Esophagus squamous epithelium (tissue), 5 donors: ENCODE measurements at places on chromosomes 16 and 17.

DNA sequence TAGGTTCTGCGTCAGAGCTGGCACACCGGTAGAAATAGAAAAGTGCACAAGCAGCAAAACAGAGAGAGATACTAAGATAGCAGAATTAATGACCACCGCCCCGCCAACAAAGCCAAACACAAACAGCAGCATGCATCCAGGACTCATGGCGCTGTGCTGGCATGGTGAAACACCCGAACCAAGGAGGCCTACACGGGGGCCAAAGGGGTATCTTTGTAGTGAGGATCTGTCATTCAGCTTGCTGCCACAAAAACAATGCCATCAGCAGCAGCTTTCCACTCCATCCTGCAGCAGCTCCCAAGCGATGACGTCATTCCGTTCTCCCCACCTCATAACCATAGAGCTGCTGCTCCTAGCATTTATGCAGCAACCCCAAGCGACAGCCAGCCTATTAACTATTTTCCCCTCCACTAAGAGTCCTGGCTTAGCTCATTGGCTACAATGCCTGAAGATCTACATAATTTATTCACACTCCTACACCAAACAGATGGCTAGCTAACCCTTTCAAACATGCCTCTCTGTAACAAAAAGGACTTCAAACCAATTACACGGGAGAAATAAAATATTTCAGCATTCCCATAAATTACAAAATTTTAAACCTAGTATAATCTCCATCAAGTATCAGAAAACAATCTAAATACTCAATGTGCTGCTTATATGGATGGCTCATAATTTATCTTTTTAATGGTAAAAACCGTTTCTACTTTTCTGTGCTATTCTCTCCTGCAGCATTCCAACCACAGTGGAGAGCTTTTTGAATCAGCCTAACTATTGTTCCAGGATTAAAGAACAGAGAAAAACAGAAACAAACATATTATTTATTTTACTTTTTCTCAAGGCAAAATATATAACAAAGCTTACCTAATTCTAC, 73.9 kb downstream of the SPAG9 start:
- DNase-seq = no peak

DNA sequence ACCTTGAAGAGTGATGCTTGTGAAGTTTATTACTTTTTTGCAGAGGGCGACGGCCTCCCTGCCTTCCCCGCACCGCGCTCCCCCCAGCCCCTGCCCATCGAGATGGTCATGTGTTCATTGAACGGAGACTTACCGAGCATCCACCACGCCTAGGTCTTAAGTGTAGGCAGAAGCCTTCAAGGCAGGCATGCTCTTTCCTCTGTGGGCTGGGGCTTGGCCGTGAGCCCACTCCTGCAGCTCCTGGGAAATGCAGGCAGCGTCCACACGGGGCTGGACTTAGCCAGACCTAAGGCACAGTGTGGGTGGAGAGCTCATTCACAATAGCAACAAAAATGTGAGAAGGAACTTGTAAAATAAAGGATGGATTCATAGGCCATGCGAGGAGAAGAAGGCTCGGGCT, 19.2 kb downstream of the RNF213 start:
- no peak for DNase-seq

- DNase-seq = no peak
Observed at GRCh38 chr16:23914946-23915530, 79.3 kb downstream of the PRKCB start.

DNA sequence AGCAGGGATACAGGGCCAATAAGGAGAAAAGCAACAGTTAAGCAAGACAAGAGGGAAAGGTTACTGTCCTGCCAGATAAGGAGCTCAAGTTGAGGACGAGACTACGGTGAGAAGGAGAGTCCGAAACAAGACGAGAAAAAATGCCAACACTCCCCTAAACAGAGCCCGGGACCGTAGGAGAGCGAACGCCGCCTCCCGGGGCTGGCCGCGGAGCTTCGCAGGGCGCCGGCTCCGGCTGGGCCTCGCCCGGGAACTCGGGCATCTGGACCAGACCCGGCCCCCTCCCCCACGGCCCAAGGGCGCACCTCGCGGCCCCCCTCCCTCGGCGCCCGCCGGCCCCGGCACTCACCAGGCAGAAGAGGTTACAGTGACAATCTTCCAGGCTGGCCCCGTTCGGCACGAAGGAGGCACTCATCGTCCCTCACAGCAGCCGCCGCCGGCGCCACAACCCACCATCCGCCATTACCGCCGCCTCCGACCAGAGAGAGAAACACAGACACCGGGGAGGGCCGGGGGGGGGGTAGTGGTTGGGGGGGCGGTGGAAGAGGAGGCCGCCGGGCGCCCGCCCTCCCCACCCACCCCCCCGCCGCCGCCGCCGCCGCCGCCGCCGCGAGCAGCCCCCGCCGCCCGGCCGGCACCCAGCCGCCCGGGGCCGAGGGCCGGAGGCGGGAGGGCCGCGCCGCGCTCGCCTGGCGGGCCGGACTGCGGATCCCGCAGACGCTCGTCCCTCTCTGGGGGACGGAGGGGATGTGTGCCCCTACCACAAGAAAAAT, at the start of gene MED13:
TSS of gene MED13 (minus strand) at position 488 of the 773 bp plus-strand sequence. CDS start at position 415, 73 bp downstream.
- DNase-seq = no peak

- DNase-seq = no peak
Observed at GRCh38 chr17:44865231-44865660, 17.6 kb downstream of the HIGD1B start.

- DNase-seq = no peak
Observed at GRCh38 chr16:27112093-27112811, 45.5 kb downstream of the C16orf82 start.

DNA sequence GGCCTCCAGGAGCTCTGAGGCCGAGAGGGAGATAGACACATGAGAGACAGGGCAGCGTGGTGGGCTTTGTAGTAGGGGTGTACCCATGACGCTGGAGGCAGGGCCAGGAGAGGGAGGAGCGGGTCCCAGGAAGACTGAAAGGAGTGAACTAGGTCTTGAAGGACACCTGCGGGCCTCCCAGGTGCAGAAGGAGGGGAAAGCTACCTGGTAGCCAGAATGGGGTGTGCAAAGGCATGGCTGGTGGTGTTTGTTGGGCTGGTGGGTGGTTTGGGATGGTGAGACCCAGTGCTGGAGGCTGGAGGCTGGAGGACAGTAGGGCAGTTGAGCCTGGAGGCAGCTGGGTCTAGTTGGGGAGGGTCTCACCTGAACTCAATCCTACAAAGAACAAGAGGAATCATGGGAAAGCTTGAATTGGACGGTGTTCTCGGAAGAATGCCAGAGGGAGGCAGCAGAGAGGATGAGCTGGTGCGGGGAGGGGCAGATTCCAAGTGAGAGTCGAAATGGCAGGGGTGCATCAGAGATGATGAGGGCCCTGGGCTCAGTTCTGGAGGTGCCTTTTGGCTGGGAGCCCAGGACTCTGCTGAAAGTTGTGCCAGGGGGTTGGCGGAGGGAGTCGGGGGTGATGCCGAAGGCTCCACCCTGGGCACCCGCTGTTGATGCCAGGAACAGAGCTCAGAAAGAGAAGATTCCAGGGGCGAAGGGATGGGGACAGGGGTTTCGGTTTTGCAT, 21.2 kb downstream of the C1QTNF1 start:
- no peak for DNase-seq

DNA sequence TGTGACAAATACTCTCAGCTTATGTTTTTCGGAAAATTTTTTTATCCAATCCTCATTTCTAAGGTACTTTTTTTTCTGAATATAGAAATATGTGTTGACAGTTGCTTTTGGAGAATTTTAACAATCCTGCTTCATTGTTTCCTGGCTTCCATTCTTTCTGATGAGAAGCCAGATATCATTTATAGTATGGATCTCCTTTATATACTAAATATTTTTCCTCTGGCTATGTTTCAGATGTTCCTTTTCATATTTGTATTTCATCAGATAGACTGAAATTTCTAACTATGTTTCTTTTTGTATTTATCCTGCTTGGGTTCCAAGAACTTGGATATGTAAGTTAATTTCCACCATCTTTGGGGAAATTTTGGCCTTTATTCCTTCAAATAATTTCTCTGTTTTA, 138.9 kb upstream of the CDH11 start:
- no peak for DNase-seq
